ENCODE measurements at places on chromosomes 5 and 9. TPM values are rescaled to one million over a fixed set of nuclear protein-coding genes. Genes with fewer than 3 reads are reported as not detected.

Gene GRXCR2
- not detected for total RNA-seq

Gene AMBP
- total RNA-seq: 230 TPM

Gene CTXN3
- total RNA-seq: not detected

Gene DRD1
- total RNA-seq: 0.17 TPM

- peaks cover 4% of the 10 kb centered on the region for H3K4me1 ChIP-seq
- no peak overlapping the region for H3K4me3 ChIP-seq
- H3K27me3 ChIP-seq: no peaks in the 10 kb centered on the region
- no peak overlapping the region for H3K27ac ChIP-seq
- no peak for DNase-seq
Observed at GRCh38 chr5:95901676-95902627, 59.7 kb downstream of the ELL2 start.

GRCh38 chr9:96423322-96423984 is 5.3 kb upstream of the ZNF367 start:
- H3K27ac ChIP-seq: no peak overlapping the region
- no peak for DNase-seq
- no peaks in the 10 kb centered on the region for H3K36me3 ChIP-seq
- peaks cover 27% of the 10 kb centered on the region for H3K4me1 ChIP-seq
- H3K4me3 ChIP-seq: no peak overlapping the region

- H3K27ac ChIP-seq: no peak overlapping the region
- no peak overlapping the region for H3K4me3 ChIP-seq
- DNase-seq: no peak
Observed at GRCh38 chr5:13248253-13248652, 696.2 kb downstream of the DNAH5 start.

DNA sequence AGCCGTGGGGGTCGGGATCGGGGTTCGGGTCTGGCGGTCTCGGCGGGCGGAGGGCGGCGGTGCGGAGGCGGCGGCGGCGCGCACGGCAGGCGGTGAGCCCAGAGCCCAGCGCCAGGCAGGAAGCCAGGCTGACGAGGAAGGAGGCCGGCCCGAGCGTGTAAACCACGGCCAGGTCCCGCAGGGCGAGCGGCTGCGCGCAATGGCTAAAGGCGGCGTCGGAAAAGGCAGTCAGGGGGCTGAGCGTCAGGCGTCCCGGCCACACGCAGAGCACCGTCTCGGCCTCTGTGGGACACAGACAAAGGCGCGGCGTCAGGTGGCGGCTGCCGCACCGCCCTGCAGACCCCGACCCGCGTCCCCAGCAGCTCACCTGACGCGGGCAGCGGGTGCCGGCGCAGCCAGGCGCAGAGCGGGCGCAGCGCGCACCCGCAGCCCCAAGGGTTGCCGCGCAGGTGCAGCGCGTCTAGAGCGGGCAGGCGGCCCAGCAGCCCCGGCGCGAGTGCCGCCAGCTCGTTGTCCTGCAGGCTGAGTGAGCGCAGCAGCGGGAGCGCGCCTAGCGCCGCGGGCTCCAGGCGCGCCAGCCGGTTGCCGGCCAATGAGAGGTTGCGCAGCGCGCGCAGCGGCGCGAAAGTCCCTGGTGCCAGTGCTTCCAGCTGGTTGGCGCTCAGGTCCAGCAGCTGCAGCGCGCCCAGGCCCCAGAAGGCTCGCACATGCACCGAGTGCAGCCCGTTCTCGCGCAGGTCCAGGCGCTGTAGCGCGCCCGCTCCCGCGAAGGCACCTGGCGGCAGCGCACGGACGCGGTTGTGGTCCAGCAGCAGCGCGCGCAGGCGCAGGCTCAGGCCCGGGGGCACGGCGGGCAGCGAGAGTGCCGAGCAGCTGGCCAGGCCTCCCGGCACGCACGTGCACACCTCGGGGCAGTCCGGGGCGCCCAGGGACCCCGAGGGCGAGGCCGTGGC is 671 bp downstream of the LRRC26 start:
- H3K36me3 ChIP-seq: no peaks in the 10 kb centered on the region
- DNase-seq: no peak
- peaks cover 49% of the 10 kb centered on the region for H3K27me3 ChIP-seq
- H3K4me3 ChIP-seq: peak overlapping the region; percentile 78
- H3K4me1 ChIP-seq: no peaks in the 10 kb centered on the region

GRCh38 chr5:144684899-144685298 is 514.2 kb downstream of the KCTD16 start:
- no peaks in the 10 kb centered on the region for H3K27me3 ChIP-seq
- no peaks in the 10 kb centered on the region for H3K4me1 ChIP-seq
- H3K4me3 ChIP-seq: no peak overlapping the region

DNA sequence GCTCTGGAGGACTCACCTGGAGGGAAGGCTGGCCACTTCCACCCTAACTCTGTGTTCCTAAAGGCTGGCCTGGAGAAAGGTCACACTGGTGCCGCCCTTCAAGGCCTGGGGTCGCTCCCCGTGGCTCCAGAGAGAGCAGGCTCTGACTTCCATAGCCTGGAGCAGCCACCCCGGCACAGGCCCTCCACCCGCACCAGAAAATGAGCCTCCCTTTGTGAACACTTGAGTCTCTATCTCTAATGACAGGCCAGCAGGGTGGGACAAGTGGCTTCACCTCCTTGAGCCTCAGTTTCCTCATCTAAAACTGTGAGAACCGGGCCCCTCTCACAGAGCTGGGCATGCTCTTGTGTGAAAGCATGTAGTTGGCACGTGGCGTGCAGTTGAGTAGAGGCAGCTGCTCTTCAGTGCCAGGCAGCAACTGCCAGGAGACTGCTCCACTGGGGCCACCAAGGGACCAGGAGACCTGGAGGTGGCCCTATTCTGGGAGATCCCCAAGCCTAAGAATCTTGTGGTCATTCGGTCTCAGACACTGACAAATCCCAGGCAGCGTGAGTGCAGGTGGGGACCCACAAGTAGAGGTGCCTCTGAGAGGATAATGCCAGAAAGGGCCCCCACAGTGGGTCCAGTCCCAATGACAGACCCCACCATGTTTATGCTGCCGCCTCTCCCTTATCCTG is 56.7 kb upstream of the GARNL3 start:
- no peaks in the 10 kb centered on the region for H3K36me3 ChIP-seq
- H3K4me3 ChIP-seq: no peak overlapping the region
- no peaks in the 10 kb centered on the region for H3K27me3 ChIP-seq
- H3K4me1 ChIP-seq: peaks cover 28% of the 10 kb centered on the region
- no peak for DNase-seq
